ENCODE measurements at places on chromosomes 5 and 9.

GRCh38 chr5:6508931-6509330 is 60.3 kb downstream of the UBE2QL1 start:
- DNase-seq: no peak

DNA sequence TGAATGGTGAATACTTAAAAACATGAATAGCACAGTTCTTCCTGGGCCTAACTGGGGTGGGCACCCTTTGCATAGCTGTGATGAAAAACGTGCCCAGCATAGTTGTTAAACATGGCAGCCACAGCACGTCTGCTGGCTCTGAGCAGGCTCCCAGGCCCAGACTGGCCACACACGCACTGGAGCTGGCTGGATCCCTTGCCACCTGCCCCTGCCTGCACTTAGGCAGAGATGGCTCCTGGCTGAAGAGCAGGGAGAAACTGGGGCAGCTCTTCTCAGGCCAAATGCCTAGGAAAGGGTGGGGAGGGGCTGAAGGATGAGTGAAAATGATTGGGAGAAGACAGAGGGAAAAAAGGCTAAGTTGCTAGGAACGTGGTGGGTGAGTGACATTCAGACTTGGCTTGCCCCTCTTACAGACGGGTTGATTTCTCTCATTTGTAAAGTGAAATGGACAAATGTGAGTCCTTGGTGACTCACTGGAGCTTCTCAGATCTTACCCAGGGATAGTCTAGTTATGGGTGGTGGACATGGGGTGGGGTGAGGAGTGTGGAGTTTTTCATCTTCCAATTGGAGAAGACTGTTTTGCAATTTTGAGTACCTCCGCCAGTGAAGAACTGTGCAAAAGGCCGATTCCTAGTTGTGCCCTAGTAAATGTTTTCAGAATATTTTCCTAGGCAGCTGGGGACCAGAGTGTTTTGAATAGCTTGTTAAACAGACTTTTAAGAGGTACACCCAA is 42.4 kb downstream of the TRIO start:
- no peak for DNase-seq

DNA sequence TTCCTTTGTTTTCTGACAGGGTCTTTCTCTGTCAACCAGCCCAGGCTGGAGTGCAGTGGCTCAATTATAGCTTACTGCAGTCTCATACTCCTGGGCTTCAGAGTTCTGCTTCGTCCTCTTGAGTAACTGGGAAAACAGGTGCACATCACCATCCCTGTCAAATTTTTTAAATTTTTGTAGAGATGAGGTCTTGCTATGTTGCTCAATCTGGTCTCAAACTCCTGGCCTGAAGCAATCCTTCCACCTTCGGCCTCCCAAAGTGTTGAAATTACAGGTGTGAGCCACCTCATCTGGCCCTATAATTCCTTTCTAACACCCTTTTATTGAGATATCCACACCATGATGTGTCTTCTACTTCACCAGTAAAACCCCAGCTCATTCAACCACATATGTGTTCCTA is 341.6 kb upstream of the PCSK5 start:
- DNase-seq: no peak

DNA sequence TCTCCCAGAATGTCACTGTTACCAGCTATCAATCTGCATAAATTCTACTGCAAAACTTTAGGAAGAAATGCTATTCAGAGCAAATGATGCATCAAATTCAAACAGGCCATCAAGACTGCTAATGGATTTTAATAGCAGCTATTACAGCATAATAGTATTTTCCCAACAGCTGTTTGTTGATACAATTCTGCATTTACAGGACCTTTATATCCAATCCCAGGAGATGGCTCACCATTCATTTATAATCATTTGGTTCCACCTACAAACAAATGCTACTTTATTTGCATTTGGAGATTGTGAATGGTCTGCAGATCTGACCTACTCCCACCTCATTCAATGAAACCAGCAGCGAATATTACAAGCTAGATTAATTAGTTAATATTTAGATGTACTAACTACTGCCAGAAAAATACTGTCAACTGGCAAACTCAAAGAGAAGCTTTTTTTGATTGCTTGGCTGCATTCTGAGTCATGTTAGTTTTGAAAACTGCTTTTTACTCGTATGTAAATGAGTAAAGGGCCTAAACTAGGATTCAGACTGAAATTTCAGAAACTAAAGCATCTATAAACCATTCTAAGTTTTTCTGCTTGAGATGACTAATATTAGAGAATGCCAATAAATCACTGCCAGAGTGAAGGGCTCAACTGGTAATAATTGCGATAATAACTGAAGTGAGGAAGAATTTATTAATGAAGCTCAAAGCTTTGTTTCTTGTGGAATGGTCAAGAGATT is 7.1 kb upstream of the PCA3 start:
- no peak for DNase-seq

DNA sequence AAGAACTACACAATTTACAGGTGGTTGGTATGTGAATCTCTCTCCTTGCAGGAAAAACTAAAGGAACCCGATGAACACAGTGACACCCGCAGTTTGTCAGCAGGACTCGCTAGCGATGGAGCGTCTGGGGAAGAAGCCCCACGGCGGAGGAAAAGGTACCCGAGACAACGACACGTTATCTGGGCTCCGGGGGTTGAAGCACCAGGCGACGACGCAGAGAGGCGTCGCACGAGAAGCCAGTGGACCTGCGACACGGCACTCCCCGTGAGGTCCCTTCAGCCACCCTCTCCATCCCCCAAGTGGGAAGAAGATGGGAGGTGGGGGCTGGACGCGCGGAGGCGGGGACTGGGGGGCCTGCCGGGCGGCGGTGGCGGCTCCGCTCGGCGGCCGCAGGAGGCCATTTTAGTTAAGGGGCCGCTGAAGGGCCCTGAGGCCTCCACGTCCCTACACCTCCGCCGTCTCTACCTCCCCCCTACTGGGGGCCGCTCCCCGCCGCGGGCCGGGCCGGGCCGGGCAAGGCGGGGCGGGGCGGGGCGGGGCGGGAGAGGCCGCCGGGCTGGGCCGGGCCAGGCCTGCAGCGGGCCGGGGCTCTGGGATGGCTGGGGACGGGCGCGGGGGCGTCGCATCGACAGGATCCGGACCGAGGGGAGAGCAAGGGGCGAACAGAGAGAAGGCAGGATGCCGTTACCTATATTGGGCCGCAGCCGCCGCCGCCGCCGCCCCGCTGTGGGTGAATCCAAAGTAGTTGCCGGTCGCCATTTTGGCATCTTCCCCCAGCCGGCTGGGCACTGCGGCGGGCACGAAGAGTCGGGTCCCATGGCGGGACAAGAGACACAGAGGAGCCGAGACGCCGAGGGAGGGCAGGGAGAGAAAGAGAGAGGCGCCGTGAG is 754 bp downstream of the ZFR start:
- DNase-seq: peak; percentile 32

DNA sequence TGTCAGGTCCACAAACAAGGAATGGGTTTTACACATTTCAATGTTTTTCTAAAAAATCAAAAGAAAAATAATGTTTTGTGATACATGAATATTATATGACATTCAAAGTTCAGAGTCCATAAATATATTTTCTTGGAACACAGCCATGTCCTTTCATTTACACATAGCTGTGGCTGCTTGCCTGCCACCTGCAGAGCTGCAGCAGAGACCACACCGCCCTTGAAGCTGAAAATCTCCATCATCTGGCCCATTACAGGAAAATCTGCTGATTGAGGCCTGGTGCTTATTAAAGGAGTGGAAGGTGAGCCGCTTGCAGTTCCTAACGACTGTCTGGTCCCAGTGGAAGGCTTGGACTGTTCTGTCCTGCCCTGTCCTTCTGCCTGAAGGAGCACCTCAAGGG is 232.6 kb upstream of the ADAMTS16 start:
- no peak for DNase-seq

DNA sequence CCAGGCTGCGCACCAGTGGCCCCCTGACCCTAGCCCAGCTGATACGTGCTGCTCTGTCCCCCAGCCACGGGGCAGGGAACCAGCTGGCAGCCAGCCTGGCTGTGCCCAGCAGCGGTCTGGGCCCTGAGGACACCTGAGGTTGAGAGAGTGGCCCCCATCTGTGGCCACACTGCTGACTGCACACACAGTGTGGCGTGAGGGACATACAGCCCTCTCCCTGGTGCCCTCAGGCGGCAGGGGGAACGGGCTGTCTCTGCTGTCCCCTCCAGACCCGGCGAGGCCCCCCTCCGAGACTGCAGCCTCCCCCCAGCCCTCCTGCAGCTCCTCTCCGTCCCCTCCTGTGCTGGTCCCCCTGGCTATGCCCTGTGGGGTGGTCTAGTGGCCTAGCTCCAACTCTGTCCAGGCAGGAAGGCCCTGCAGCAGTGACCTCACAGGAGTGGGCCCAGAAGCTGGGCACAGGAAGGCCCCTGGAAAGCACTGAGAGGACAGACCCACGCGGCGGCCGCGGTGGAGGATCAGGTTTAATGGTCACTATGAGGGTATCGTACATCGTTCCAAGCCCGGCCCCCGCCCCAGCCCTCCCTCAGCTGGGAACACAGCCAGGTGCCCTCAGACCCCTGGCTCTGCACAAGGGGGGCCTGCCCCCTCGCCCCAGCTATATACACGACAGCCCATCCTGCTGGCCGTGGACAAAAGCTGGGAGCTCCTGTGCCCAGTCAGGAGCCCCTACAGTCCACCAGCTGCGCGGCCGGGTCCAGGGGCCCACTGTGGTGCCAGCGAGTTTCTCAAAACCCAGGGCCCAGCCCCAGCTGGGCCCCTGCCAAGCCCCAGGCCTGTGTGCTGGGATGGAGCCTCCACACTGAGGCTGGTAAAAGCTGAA is 6.8 kb upstream of the ENTPD8 start:
- DNase-seq: no peak

DNA sequence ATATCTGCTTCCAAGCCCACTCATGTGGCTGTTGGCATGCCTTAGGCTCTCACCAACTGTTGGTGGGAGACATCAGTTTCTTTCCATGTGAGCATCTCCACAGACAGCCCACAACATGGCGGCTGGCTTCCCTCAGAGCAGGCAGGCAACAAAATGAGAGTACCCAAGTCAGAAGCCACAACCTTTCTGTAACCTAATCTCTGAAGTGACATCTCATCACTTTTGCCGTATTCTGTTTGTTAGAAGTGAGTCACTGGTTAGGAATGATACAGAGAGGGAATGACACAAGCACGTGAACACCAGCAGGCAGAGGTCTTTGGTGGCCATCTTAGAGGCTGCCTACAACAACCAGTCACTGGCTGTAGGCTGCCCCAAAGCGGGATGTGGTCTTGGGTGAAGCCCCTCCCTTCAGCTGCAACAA is 88.6 kb upstream of the RASGRF2 start:
- no peak for DNase-seq

DNA sequence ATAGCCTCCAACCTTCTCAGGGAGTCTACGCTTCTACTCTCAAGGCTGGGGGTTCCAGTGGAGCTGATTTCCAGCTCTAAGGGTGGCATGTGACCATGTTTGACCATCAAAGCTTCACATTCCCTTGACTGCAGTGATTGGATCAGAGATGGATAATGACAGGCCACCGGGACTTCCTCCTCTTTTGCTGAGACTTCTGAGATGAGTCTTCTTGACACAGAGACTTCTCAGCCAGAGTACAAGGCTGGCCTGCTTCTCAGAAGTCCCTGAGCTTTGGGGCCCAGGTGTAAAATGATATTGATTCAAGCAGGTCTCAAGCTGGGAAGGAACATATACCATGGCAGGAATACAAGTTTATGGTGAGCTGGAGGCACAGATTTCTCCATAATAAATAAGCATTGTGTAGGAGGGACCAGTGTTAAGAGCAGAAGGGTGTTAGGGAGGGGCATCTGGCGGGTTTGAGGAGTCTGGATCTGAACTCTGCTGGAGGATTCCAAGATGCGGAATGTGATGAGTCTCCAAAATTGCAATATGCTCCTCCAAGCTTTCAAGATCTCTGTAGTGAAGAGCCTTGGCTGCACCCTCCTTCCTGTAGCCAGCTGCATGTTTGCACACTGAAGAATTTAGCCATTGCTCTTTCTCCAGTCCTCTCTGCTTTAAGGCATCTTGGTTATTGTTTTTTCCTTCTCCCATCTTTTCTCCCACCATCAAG is 41.7 kb upstream of the HSD17B4 start:
- no peak for DNase-seq

- no peak for DNase-seq
Measured at GRCh38 chr5:145854651-145855258, 18.1 kb downstream of the GRXCR2 start.
